ENCODE measurements at places on chromosomes 5 and 9.

GRCh38 chr5:24817966-24818365, 173.2 kb upstream of the CDH10 start:
- DNase-seq: peak; percentile 26

DNA sequence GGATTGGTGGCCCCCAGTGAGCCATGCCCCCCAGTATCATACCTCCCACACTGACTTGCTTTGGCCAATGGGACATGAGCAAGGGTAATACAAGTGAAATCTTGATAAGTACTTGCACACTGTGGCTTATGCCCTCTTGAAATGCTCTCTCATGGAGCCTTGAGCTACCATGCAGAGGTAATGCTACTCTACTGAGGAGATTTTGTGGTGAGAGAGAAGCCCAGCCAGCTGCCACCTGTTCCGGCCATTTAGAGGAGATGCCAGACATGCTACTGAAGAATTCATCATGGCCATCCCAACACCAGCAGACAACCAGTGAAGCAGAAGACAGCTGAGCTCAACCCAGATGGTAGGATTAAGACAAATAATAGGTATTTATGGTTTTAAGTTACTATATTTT, 299.5 kb downstream of the MEF2C start:
- no peak for DNase-seq

GRCh38 chr9:27664121-27664779, 91.0 kb upstream of the C9orf72 start:
- no peak for DNase-seq

GRCh38 chr5:67827541-67827940, 388.0 kb upstream of the PIK3R1 start:
- DNase-seq: no peak

GRCh38 chr5:172925336-172925948, 33.8 kb upstream of the RPL26L1 start:
- DNase-seq: no peak

- no peak for DNase-seq
Observed at GRCh38 chr5:32231241-32231640, 57.1 kb upstream of the GOLPH3 start.

GRCh38 chr9:35350827-35351549, 138.9 kb upstream of the RUSC2 start:
- no peak for DNase-seq

DNA sequence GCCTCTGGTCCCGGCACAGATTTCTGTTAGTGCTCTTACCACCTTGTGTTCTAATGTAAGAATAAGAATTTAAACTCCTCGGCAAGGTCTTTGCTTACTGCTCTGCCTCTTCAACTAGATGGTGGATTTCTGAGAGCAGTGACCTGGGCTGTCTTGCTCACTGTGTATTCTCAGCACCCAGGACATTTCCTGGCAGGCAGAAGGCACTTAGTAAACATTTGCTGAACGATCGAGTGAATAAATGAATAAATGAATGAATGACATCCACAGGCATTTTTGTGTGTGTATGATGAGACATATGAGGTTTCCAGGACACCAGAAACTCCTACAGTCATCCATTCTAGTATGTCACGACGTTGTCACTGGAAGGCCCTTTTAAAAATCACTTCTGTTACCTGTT, 143.2 kb downstream of the BOD1 start:
- DNase-seq: no peak

- DNase-seq: no peak
Observed at GRCh38 chr5:81070571-81071255, 110.5 kb downstream of the RASGRF2 start.

DNA sequence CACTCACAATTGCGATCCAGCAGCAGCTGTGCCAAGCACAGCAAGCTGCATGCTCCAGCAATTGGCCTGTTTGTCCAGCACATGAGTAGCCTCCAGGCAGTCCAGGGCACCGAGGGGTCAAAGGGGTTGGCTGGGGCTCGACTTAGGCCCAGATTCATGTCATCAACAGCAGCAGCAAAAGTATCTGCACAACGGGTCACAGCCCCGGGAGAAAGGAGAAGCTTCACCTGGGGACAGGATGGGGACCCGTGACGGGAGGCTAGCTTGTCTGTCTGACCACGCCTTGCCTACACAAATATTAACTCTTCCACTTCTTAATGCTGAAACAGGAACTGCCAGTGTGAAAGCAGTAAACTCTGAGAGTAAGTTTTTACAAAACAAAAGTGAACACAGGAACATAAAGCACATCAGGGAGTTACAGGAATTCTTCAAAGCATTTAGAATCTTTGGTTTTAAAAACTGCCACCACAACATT, 191.2 kb downstream of the PIK3R1 start:
- no peak for DNase-seq

- peak; percentile 3 for DNase-seq
Observed at GRCh38 chr5:176870110-176870591, 29.0 kb downstream of the HK3 start.

DNA sequence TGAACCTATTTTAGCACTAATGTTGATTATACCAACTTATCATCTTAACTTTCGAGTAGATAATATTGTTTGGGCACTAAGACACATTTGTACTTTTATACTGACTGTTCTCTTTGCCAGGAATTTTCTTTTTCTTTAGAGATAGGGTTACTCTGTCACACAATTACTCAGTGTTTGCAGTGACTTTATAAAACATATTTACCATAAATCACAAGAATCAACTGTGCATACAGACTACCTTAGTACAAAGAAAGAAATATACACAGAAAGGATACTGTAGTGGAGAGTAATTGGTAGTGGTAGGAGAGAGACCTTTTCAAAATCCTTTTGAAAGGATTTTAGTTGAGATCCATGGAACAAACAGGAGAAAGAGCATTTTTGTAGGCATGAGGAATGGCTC, 40.3 kb downstream of the KIAA1958 start:
- no peak for DNase-seq

DNA sequence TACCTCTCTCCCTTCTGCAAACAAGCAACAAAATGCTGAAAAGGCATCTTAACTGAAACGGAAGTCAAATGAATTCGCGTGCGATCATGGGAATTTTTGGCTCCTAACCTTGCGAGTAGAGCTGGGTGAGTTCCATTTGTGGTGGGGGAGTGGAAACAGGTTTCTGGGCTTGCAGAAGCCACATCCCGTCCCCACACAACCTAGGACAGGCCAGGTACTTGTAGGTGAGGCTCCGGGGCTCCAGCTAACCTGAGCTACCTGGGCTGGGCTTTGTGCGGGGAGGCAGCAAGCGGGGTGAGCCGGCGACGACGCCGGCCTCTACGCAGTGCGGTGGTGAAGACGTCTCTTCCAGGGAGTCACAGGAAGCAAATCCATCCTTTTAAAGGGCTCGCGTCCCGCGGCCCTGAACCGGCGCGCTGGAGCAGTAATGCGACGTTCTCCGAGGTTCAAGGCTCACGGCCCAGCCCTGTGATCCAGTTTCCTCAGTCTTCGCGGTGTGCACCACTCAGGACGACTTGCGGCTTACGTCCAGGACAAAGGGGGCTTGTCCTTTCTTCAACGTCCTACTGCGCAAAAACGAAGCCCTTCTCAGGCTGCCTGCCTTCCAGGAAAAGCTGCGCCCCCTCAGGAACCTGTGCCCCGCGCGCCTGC, 567 bp upstream of the SPIN1 start:
- DNase-seq: peak; percentile 63

- DNase-seq: no peak
Observed at GRCh38 chr9:89956331-89956730, 351.5 kb downstream of the GADD45G start.

DNA sequence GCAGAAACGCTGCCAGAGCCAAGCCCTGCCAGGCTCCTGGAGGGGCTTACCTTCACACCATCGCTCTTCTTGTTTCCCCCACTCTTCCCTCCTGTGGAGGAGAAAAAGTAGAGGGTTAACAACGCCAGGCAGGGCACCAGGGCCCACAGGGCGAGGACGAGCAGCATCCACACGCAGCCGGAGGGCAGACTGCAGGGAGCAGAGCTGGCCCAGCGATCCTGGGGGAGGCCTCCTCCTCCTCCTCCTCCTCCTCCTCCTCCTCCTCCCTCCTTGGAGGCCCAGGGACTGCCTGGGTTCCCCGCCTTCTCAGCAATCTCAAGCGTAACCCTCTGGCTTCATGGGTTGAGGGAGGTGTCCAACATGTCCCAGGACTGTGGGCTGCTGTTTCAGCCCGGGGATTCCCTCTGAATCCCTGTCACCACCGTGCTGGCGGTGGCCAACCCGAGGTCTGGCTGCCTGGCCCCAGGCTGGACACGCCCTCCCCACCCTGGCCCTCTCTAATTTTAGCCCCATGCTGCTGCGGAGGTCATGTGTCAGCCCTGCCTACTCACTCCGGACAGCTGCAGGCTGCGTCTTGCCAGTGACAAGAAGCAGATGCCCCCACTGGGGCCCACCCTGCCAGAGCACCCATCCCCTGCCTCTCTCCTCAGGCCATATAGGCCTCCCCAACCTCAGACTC, 44.3 kb downstream of the CAMK2A start:
- no peak for DNase-seq

GRCh38 chr9:121802753-121803152, 151.3 kb downstream of the DAB2IP start:
- DNase-seq: no peak

DNA sequence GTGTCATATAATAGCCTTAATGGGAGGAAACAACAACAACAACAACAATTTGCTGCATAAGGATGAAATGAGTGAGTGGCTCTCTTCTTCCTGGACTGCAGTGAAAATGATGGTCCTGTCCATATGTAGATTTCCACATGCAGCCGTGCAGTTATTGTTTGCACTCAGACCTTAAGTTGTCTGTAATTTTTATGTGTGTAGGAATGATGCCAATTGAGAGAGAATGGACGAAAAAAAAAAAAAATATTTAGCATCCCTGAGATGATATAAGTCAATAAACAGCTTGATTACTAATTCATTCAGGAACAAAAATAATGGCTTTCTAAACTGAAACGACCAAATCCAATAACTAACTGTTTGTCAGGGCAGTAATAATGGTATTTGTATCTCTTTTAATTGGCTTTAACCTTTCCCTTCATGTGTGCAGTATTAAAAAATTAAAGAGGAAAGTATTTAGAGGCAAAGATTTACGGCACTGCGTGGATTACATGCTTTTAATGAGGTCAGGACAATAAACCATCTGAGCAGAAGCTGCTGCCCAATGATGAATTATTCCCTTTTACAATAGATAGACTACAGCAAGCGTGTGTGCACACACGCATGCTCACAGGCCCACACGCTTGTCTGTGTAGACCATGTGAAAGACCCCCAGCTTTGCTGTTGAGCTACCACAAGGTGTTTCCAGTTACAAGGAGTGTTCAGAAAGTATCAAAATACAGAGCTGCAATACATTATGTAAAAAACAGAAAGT, 459.5 kb upstream of the WWC1 start:
- no peak for DNase-seq

GRCh38 chr9:79573412-79573923, 1.7 kb downstream of the TLE4 start:
- DNase-seq: peak; percentile 63

- peak; percentile 8 for DNase-seq
Observed at GRCh38 chr9:30932226-30932625, 1452.2 kb upstream of the ACO1 start.

DNA sequence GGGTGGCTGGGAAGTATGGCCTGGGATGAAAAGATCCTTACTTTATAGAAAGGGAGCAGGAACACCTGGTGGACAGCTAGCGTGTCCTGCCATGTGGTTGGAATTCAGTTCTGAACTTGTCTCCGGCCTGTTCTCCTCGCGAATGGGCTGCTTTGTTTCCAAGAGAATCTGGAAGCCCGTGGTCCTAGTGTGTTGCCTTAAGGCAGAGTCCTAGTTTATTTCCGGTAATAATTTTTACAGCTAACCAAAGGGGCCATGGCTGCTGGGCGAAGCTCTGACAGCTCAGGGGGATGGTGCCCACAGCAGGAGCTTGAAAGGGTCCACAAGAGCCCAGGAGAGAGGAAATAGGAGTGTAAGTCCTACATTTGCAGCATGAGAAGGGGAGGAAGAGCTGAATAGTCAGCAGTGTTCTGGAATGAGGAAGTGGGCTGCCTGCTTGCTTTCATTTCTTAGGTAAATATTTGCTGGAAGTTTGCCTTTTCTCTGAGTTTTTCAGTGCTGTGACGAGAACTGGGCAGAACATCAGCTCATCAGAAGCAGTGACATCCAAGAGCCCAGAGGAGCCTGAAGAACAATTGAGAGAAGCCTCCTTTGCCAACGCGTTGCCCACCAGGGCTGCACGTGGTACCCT, 13.1 kb upstream of the IGFBPL1 start:
- peak; percentile 30 for DNase-seq

- DNase-seq: no peak
Observed at GRCh38 chr5:73118391-73118973, 1.9 kb upstream of the TMEM171 start.

- DNase-seq: peak; percentile 3
Observed at GRCh38 chr5:1783216-1783554, 16.5 kb downstream of the MRPL36 start.

DNA sequence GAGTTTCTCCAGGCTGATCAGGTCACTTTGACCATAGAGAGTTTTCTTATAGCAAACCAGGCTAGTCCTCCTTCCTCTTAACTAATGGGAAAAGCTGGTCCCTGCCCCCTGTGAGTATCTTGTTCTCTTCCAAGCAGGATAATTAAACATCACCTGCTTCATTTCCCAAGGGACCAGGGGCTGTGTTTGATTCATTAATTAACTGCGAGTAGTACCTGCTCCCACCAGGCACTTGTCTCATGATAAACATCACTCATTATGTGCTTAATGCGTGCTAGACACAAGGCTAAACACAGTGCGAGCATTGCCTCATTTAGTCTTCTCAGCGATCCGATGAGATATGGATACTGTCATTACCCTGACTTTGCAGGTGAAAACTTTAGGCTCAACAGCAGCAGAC, 1.7 kb upstream of the FAM163B start:
- no peak for DNase-seq

- DNase-seq: no peak
Observed at GRCh38 chr9:9215050-9215449, 1397.8 kb downstream of the PTPRD start.

GRCh38 chr5:33209252-33209651, 231.5 kb upstream of the TARS1 start:
- no peak for DNase-seq

- DNase-seq: no peak
Observed at GRCh38 chr9:31236344-31236743, 1148.1 kb upstream of the ACO1 start.

GRCh38 chr9:5265939-5266338, 34.7 kb downstream of the INSL4 start:
- no peak for DNase-seq

DNA sequence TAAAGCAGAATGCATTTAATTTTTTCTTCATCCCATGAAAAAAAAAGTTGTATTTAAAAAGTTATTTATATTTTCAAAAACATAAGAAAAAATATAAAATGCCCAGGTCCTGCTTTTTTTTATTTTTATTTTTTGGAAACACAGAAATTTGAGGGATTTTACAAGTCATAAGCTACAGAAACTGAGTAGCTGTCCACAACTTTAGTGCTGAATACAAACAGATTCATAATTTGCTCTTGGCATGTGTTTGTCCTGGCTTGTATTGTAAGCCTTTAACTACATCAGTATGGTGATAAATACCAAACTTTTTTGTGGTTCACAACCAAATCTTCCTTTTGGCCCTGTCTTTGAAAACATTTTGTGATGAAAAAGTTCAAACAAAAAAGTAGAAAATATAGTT, 7.5 kb upstream of the PLCXD3 start:
- DNase-seq: peak; percentile 28

GRCh38 chr5:142143878-142144277, 35.3 kb downstream of the NDFIP1 start:
- peak; percentile 55 for DNase-seq

Measured in OCI-M1 (cell line).